ENCODE measurements at places on chromosomes 2 and 18.

DNA sequence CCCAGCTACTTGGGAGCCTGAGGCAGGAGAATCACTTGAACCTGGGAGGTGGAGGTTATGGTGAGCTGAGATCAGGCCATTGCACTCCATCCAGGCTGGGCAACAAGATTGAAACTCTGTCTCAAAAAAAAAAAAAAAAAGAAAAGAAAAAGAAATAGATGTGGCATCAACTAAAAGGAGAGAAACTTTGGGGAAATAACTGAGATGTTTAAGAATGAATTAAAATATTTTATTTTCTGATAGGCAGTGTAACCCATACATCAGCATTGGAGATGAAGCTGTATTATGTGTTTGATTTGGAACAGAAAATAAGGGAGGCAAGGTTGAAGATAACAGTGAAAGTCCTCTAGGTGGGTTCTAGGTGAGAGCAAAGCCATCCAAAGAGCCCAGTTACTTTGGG, 110.7 kb upstream of the HNRNPA3 start:
- DNase-seq = no peak

DNA sequence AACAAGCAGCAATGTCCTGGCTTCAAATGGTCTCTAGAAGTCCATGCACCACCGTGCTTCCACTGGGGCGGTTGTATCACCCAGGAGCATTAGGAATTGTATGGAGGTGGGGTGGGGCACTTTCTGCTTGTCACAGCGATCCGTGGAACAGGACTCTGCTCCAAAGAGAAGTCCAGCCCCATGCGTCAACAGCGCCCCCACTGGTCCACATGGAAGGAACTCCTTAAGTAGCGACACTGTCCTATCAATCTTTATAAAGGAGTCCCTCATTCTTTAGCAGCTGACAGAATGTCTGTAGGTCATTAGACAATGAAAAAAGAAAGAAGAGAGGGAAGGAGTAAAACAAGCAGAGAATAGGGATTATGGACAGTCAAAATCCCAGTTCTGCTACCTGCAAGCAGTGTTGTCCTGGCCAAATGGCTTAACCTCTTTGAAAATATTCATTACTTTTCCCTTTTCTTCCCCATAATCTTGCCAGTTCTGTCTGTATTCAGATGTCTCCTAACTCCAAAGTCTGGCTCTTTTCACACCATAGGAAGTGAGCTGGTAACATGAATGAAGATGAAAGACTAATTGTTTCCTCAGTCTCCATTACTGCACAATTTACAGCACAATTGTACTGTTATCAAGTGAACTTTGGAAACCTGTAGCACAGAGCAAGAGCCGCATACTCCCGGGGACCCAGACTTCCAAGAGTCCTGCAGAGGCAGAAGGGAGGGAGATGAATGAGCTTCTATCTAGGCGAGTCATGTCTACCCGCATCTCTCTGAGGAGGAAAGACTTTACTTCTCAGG, 9.9 kb downstream of the NFE2L2 start:
- no peak for DNase-seq

DNA sequence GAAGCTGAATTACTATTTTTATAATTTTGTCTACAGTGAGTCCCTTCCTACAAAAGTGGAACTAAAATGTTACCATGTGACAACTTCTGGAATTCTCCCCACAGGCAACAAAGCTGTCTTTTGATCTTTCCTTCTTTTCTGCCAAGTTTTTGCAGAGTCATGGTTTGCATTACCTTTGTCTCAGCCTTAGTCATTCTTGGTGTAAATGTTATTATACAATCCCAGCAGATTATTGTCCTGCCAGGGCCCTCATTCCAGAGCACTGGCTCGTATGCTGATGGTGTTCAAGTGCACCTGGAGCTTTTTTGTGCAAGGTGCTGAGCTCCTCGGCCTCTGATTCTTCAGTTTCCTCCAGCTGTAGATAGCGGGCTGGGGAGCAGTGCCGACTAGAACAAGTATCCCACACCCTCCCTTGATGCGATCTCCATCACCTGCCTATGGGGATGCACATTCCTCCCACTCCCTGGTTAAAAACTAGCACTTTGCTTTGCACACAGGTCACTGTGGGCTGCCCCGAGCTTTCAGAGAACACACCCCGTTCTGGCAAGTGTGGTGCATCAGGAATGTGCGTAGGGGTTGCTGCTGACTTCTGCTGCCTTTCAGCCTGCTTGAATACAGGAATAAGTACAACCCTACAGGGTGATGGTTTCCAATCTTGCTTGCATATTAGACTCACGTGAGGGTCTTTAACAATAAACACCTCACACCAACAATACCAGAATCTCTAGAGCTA, 263.6 kb downstream of the RNF144A start:
- DNase-seq = peak; percentile 32

DNA sequence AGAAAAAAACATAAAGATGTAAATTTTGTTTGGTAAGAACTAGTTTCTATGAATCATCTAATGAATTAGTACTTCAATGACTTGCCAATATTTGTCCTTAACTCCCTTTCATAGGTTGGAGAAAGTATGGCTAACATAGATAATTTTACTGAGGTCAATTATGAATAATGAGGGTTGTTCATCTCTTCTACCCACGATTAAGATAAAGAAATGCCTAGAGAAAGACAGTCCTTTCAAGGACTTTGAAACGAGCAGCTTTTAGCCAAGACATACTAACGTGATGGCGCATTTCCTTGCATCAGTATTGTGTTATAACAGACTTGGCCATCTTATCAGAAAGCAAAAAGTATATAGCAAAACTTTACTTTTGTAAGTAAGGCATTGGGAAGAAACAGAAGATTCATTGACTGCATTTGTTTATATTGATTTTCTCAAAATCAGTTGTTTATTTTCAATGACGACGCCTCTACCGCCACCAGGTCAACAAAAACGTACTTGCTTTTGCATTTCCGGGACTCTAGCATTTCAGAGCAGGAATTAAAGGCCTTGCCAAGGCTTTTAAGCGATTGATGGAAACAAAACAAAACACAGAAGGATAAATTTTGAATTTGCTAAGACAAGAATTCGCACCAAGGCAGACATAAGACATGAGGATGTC, 961 bp downstream of the RBM43 start:
- DNase-seq = peak; percentile 28

- DNase-seq = no peak
Observed at GRCh38 chr2:172462849-172463381, 35.5 kb downstream of the ITGA6 start.

DNA sequence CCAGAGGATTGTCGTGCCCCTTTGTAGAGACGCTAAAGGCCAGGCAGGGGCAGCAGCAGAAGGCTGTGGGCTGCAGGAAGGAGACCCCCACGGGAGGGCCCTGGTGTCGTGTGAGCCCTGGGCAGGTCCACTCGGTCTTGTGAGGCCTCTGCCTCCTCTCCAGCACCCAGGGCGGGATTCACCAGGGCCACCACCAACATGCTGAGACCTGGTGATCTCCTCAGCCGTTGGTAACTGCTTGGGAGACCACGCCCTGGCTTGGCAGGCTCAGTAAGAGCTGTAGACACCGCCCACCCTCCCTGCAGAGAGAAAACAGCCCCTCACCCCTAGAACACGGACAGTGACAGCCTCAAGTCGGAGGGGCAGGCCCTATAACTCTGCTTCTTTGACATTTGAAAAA, 21.1 kb downstream of the MBP start:
- DNase-seq = no peak

DNA sequence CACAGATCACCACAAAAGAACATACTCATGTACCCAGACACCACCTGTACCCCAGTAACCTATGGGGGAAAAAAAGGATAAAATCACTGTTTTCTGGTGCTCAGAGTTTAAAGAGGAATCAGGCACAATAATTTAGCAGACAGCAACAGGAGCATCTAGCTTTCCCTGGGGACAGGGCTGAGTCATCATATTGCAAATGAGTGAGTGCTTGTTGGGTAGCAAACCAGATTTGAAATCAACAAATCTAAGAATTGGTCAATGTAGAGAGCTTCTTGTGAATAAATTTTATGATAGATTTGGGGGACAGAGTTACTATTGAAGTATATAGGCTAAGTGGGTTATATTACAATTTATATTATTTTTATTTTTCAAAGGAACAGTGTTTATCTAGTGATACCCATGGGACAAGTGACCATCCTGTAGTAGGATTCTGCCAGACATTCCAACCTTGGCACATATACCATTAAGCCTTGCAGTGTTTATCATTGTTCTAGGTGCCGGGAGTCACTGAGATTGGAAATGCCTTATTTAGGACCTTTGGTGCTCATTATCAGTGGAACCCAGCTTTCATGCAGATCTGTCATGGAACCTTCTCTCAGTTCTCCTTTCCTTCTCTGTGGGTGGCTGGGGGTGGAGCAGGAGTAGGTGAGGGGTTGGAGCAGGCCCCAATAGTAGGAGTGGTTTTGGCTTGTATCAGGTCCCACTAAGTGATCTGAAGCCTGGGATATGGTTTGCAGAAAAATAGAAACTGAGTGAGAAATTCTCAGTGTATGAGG, 117.2 kb downstream of the CERS6 start:
- peak; percentile 59 for DNase-seq

GRCh38 chr2:158113741-158114295, 12.1 kb downstream of the UPP2 start:
- no peak for DNase-seq

DNA sequence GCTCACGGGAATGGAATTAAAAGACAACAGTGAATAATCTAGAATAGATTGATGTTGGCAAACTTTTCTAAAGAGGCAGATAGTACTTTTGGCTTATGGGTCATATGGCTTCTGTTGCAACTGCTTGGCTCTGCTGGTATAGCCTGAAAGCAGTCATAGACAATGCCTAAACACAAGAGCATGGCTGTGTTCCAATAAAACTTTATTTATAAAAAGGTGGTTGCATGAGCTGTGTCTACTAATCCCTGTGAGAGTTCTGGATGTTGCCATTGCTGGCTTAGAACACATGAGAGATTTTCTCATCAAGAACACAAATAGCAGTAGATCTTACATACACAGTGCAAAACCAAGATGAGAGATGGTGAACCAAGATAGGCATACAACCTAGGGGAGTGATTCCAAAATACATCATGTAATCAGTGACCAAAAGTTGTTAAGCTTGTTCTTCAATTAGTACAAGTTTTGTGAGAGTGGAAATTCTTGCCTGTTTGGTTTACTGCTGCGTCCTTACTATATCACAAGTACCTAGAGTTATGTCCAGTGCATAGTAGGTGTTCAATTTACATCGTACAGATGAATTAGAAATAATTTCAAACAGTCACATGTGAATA, 380.0 kb downstream of the METTL4 start:
- no peak for DNase-seq

- DNase-seq = no peak
Observed at GRCh38 chr2:239873656-239874635, 151.2 kb downstream of the NDUFA10 start.

DNA sequence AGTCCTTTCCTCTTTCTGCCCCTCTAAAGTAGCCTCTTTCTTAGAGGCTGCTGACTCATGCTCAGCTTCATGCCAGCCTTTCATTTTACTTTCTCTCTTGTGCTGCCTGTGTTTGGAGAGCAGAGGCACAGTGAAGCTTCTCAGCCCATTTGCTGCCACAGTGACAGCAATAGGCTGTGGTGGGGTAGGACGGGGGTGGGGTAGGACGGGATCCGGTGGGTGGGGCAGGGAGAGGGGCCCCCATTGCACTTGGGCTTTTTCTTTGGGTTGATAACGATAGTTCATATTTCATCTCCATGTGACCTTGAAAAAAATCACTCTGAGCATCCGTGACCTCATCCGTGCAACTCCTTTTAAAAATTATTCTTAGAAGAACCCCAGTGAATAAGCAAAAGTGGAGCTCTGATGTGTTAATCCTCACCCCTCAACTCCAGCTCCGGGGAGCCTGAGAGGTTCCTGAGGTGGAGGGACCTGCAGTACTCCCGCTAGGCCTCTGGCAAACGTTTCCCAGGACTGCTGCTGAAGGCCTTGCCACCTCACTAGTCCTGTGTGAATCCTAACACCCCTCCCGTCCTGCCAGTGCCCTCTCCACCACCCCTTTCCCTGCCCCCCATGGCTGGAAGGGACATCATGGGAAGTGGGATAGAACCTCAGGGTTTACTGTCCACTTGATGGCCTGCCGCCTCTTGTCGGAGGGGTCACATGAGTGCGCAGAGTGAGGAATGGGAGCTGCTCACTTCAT, 70.8 kb downstream of the INPP4A start:
- DNase-seq = peak; percentile 65
